ENCODE measurements at places on chromosomes 4 and X.

GRCh38 chr4:142467088-142467487 lies 379.0 kb downstream of the INPP4B start:
- DNase-seq: no peak

- no peak for DNase-seq
Measured at GRCh38 chr4:32163125-32163524, 1443.0 kb downstream of the PCDH7 start.

DNA sequence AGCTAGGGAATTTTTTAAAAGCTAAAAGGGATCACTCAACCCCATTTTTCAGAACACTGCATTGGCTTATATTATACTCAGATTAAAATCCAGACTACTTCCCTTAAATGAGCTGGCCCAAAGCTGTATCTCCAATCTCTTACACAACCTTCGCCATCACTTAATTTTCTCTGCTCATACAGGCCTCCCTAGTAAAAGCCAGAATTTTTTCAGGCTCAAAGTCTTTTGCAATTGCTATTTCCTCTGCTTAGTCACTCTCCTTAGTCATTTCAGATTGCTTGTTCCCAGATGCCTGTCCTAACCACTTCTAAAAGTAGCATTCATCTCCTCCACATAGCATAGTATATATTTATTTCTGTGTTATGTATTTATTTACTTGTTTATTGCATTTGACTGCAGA lies 1587.9 kb upstream of the ADGRL3 start:
- no peak for DNase-seq

- DNase-seq: no peak
Measured at GRCh38 chr4:55793479-55793878, 26.1 kb upstream of the EXOC1L start.

- DNase-seq: no peak
Measured at GRCh38 chrX:138871739-138872138, 160.2 kb upstream of the FGF13 start.

GRCh38 chr4:139470997-139471665 lies 17.2 kb downstream of the RAB33B start:
- DNase-seq: no peak

Data from GM19239 (cell line).